ENCODE measurements at places on chromosomes 4 and X.

DNA sequence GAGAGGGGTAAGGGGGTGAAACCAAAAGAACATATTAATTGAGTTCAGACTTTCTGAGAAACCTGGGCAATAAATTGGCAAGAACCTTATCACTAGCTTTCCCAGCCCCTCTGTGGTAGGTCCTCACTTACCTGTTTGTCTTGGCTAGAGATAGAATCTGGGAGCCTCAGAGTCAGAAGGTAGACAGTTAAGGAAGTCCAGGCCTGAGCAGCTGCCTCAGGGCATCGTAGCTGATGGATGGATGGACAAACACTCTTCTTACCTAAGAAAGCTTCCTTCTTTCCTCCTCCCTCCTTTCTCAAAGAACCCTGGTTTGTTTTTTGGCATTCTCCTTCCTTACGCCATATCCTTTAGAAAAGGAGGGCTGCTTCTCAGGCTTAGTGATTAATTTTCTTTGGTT is 24.4 kb downstream of the FRAS1 start:
- DNase-seq: no peak

GRCh38 chr4:47577779-47578553 is 92.9 kb downstream of the ATP10D start:
- DNase-seq: no peak

DNA sequence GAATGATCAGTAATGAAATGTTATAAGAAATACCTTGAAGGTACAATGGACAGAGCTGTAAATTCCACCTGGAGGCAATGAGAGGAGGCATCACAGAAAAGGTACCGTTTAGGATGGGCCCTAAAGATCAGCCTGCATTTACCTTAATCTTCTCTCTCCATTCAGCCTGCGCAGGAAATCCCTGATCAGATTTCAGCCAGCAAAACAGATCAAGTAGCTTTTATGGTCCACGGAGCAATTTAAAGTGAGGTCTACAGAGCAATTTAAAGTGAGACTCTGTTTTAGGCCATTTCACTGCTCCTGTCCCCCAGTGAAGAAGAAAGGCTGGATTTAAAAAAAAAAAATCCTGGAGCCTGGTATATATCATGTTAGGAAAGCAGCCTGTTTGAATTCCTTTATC is 195.1 kb upstream of the VCX start:
- no peak for DNase-seq

DNA sequence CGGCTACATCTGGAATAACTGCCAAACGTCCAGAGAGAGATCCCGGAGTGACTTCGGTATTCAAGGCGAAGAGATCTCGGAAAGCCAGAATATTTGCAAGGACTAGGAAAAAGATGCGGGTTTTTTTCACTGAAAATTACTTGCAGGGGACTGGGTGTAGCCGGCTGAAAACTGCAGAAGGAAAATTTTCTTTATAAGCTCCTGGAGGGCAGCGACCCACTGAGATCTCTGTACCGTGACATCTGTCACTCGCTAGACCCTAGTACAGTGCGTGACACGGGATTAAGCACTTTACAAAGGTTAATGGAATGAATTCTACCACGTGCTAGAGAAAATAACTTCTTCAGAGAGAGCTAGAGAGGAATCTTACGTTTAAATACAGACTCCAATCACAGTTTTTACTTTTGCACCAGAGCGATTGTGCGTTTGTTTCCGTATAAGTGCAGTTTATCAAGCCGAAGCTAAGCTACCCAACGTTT is 1.1 kb upstream of the LCORL start:
- DNase-seq: no peak

GRCh38 chrX:12804655-12805054 is 13.4 kb downstream of the PRPS2 start:
- DNase-seq: no peak

GRCh38 chr4:186771624-186772023 is 48.0 kb upstream of the FAT1 start:
- DNase-seq: no peak

GRCh38 chrX:17397074-17397473 is 22.1 kb downstream of the NHS start:
- no peak for DNase-seq

- no peak for DNase-seq
These were observed 66.3 kb downstream of the SMC1A start for GRCh38 chrX:53356186-53356585.

DNA sequence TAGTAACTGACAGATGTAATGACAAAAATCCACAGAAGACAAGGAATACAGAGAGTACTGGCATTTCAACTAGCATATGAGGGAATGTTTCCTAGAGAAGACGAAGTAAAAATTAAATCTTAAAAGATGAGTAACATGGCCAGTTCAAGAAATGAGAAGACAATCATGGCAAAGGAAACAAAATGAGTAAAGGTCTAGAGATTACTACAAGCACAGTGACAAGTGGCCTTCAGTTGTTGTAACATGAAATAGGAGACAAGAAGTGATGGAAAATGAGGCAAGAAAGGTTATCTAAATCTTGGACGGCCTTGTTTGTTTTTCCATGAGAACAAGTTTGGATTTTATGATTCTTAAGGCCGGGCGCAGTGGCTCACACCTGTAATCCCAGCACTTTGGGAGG is 81.0 kb downstream of the PPA2 start:
- no peak for DNase-seq

GRCh38 chrX:9635368-9635767 is 130.3 kb downstream of the GPR143 start:
- DNase-seq: no peak

GRCh38 chr4:153566631-153567150 is 100.5 kb downstream of the TMEM131L start:
- DNase-seq: no peak

DNA sequence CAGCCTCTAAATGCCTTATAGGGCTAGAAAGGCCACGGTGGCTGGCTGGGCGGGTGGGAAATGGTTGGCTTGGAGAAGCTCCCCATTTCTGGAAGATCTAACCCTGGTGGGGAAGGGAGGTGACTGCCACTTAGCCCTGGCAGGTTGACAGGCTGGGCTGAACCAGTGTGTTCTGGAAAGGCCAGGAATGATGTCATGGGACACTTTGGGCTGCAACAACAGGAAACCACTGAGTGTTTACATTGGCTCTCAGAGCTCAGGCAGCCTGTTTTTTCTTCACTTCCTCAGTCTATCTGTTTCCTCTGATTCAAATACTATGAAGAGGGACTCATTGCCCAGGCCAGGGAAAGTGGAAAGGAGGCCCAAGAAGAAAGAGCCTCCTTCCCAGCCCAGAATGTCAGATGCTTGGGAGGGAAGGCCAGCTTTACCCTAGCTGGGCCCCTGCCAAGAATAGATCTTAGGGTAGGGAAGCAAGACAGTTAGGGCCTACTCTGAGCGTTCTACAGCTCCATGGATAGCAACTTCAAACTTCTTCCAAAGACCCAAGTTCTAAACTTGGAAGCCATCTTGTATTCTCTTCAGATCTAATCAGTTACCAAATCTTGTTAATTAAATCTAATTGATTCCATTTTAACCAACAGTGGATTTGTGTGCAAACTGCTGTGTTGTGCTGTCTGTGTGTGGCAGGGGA is 65.8 kb upstream of the MSN start:
- DNase-seq: peak; percentile 57

GRCh38 chrX:57643698-57644097 is 36.4 kb downstream of the NLRP2B start:
- no peak for DNase-seq

- DNase-seq: no peak
These were observed 81.7 kb downstream of the RTL5 start for GRCh38 chrX:72050011-72050410.

- no peak for DNase-seq
These were observed 213.9 kb downstream of the DHX15 start for GRCh38 chr4:24370421-24370820.

- DNase-seq: no peak
These were observed 979.1 kb downstream of the TECRL start for GRCh38 chr4:63430105-63430504.

- no peak for DNase-seq
These were observed 13.7 kb downstream of the SEPTIN11 start for GRCh38 chr4:76963131-76963750.

- DNase-seq: no peak
These were observed 143.5 kb upstream of the GALNT7 start for GRCh38 chr4:173025131-173025530.

GRCh38 chrX:8688776-8689175 is 43.2 kb downstream of the ANOS1 start:
- DNase-seq: no peak

- no peak for DNase-seq
These were observed 96.1 kb downstream of the AFF1 start for GRCh38 chr4:87030755-87031441.

GRCh38 chr4:170128219-170128804 is 38.6 kb upstream of the AADAT start:
- no peak for DNase-seq

DNA sequence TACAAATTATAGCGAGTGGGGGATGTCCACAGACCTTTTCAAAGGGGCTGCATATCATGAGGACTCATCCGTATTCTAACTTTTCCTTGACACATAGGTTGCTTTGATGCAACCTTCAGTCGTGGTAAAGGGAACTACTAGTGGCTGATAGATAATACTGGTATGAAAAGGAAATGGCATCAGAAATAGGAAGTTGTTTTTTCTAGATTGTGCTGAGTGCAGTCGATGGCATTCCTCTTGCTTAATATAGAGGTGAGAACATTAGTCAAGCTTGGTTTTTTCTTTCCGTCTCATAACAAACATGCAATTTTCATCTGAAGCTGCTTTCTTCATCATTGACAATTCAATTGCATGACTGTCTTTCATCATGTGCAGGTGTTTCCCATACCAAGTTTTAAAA is 16.6 kb downstream of the ENPEP start:
- DNase-seq: no peak

GRCh38 chr4:88613417-88613875 is 21.2 kb downstream of the HERC3 start:
- DNase-seq: peak; percentile 16

- DNase-seq: no peak
These were observed 23.9 kb downstream of the KLHL5 start for GRCh38 chr4:39085891-39086290.

DNA sequence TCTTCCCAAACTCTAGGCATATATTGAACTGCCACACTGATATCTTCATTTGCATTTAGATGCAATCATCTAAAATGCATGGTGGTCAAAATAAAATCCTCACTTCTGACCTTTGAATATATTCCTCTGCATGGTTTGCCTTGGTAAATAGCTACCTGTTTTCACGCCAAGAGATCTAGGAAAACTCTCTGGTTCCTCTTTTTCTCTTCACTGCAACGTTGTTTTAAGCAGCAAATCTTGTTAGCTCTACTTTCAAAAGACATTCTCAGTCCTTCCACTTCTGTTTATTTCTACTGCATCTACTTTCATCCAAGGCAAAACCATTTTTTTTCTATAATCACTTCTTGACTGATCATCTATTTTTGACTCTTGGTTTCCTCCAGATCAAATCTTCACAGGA is 1001.6 kb upstream of the GRID2 start:
- DNase-seq: no peak

DNA sequence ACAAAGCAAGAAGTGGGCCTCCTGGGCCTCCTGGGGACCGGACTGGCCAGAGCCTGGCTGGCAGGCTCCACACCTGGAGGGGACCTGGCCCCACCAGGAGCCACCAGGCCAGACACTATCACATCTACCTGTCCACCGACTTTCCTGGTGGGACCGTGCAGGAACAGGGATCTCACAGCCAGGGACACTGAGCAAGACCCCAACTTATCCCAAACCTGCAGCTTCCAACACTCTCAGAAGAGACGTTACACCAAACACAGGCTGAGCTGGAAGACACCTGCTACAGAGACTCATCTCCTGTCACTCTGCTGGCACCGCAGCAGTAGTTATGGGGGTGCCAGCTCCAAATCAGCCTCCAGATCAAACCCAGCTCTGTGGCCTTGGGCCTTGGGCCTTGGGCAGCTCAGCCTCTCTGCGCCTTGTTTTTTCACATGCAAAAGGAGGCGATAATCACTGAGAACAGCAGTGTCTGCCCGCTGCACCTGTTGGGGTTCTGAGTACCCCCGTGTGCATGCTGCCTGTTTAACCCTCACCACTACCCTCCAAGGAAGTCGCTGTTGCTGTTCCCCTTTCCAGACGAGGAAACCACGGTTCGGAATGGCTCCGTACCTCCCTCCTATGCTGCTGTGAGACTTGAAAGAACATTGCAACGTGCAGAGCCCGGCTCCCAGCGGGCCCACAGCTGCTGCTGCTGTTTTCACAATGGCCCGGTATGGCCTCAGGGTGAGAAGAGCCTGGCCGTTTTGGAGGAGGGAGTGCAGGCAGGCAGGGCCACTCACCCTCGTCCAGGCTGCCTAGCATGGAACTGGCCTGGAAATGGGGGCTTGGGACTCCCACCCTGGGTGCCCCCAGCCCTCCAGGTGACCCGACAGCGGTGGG is 69.6 kb downstream of the ADRA2C start:
- no peak for DNase-seq

DNA sequence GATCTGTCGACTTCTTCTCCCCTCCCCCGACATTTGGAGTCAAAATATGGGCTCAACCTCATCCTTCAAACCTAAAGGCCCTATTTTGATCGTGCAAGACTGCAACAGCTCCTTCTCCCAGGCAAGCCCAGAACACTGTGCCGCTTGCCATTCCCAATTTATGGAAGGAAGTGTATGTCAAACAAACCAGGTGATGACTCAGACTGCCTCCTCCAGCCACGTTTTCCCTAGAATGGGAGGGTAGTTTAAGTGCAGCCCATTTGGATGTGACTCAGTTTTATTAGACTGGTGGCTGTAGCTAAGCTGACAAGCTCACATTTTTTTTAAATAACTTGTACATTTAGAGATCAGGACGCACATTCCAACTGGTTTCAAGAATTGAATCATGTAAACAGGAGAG is 570.4 kb upstream of the DIPK2B start:
- DNase-seq: no peak

GRCh38 chrX:39705290-39705689 is 392.5 kb downstream of the BCOR start:
- no peak for DNase-seq

GRCh38 chr4:128830906-128831503 is 21.5 kb downstream of the JADE1 start:
- DNase-seq: no peak

GRCh38 chrX:15883540-15883863 is 28.9 kb upstream of the AP1S2 start:
- DNase-seq: no peak
